ENCODE measurements at places on chromosomes 5 and 9.

GRCh38 chr5:150734579-150735384, 24.0 kb downstream of the DCTN4 start:
- peak; percentile 45 for DNase-seq

DNA sequence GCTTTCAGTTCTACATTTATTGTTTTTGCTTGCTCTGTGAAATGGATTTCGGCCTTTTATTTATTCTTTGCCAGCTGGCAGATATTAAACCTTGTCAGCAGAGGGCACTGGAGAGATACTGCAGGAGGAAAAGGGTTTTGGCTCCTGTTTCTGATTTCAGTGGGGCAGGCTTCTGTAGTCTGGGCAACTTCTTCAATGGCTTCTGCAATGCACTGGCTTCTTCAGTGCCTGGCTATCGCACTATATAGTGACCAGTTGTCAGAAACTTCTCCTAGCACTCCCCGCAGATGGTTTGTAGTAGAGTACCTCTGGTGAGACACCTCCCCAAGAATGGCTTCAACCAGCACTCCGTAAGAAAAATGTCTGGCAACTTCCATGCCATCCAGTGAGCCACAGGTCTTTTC, 3.2 kb upstream of the NFX1 start:
- peak; percentile 38 for DNase-seq

DNA sequence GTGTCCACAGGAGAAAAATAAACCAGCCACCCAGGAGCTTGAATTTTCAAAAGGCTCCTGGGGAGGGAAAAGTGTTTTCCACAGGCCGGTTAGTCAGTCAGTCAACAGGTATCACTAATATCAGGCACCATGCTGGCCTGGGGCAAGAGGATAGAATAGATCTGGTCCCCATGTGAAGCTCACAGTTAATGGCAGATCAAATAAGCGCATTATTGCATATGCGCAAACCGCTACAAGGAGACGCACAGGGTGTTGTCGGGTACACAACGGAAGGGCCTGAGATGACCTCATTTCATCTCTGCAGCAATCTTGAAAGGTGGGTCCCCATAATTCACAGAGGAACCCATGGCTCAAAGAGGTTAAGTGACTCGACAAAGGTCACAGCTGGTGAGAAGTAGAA, 260.7 kb downstream of the CRB2 start:
- no peak for DNase-seq

DNA sequence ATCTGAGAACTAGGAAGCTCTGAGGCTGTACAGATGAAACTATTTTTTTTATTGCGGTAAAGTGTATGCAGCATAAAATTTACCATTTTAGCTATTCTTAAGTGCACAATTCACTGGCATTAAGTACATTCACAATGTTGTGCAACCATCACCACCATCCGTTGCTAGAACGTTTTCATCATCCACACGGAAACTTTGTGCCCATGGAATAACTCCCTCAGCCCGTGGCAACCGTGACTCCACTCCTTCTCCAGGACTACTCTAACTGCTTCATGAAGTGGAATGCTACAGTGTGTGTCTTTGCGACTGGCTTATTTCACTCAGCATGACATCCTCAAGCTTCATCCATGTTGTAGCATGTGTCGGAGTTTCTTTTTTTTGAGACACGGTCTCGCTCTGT, 57.1 kb downstream of the COL23A1 start:
- DNase-seq, result no peak

DNA sequence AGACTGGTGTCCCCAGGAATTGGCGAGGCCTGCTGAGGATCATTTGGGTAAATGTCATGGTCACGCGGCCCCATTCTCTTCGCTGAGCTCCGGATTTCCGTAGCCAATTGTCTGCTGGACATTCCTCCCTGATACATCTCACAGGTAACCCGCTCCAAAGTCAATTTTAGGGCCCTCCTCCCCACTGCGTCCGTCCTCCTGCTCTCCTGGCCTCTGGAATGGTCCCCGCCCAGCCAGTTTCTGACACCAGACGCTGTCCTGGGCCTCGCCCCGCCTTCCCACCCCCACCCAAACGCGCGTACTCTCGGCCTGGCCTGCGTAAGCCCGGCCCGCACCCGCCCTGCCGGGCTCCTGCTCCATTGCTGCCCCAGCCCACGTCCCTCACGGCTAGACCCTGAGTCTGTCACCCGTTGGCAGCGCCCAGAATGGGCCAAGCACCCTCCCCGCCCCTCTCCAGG, 202.0 kb downstream of the AUH start:
- DNase-seq, result no peak

GRCh38 chr5:98066910-98067309, 706.6 kb upstream of the RGMB start:
- DNase-seq, result no peak

DNA sequence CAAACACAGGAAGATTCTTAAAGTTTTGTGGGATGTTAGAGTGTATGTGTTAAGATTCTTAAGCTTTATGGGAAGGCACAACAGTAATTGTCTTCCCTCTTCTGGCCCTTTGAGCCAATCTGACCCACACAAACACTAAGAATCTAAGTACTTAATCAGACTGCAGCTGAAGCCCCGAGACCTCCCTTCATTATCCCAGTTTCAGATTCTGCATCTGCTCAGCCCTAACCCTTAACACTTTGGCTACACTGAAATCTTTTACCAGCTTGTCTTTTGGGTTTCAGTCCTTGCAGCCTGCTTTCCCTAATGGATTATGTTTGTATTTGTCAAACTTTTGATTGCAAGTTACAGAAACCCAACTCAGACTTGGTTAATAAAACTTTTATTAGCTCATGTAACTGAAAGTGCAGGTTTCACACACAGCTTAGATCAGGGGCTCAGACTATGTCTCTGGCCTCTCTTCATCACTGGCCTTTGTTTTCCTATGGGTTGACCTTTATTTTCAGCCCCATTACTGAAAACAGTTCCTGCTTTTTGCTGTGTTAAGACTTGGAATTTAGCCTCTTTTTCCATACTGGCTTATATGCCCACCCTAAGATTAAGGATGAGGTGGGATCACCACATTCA, 71.5 kb downstream of the COX7C start:
- DNase-seq, result no peak

DNA sequence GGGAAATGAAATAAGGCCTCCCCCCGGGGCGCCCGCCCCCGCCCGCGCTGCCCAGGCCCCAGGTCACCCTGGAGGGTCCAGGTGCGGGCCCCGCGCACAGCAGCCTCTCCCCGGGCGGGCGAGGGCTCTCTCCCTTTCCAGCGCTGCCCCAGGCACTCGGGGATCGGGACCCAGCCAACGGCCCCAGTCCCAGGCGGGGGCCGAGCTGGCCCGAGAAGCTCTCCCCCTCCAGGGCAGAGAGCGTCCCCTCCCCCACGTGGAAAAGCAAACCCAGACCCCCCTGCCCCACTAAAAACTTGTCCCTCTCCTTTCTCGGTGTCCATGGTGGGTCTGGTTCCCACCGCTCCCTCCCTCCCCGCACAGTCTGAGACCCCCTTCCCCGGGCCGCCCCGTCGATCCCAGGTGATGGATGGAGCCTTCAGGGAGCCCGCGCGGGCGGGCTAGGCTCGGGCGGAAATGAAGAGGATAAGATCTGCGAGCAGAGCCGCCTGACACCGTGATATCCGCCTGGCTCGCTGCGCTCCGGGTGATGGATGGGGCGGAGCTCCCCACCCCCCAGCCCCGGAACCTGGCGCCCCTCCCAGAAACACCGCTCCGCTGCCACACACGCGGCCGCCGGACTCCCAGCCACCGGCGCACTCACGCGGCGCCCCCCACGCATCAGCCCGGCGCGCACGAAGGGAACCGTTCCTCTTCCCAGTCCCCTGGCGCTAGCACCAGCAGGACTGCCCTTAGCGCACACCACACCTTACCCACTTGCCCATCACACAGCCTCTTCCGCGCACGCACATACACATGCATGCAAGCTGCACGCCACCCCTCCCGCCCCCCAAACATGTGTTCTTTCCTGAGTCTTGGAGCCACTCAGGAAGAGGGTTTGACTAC, 81.7 kb upstream of the ZBTB43 start:
- DNase-seq, result peak; percentile 76

- no peak for DNase-seq
Observed at GRCh38 chr5:3377831-3378230, 217.8 kb upstream of the IRX1 start.

- DNase-seq, result no peak
Observed at GRCh38 chr5:36712706-36713105, 106.3 kb downstream of the SLC1A3 start.

DNA sequence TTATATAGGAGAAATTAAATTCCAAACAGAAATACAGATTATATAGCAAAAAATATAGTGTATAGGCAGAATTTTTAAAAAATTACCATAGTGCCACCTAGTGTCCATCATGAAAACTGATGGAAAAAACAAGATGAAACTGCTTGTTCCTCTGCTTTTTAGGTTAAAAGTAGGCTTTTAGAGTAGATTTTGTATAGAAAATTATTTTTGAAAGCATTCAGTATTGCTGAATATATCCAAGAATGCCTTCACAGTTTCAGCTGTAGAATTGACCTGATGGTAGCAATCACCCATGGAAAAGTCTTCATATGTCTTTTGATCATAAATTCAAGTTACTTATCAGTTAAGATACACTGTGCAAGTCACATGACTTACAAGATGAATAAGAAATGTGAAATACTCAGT, 19.7 kb downstream of the RIOK2 start:
- no peak for DNase-seq

GRCh38 chr5:38316544-38317224, 58.3 kb downstream of the EGFLAM start:
- DNase-seq, result no peak

DNA sequence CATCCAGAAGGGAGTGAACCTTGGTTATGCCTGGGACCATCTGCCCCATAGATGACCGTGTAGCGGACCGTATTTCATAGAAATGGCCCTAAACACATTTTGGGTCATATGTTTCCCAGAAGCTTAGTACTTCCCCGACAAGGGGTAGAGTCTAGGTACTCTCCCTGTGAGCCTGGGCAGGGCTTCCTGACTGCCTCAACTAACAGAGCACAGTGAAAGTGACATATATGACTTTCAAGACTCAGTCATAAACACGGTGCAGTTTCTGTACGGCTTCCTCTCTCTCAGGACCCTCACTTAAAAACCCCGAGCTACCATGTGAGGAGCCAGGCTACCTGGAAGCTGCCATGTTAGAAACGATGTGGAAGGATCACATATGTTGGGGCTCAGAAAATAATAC, 20.9 kb downstream of the C9orf57 start:
- no peak for DNase-seq

- no peak for DNase-seq
Observed at GRCh38 chr9:31615966-31616365, 768.5 kb upstream of the ACO1 start.

DNA sequence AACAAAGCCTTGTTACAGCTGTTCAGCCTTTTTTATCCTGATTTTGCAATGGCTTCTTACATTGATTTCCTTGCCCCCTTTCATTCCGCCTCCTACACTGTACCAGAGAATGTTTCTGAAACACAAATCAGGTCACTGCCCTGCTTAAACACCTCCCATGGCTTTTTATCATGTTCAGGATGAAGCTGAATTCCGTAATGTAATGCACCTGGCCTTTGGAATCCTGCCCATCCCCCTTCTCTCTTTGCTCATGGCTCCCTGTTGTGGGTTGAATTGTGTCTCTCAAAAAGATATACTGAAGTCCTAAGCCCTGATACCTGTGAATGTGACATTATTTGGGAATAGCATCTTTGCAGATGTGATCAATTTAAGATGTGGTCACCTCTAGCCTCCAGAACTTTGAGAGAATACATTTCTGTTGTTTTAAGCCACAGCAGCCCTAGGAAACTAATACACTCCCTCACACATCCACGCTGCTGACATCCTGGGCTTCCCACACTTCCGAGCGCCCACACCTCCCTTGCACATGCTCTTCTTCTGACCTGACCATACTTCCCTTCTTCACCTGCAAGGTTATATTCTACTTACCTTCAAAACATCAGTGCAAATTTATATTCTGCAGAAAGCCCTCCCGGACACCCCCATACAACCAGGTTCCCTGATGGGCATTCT, 101.2 kb downstream of the DNAH5 start:
- DNase-seq, result no peak

- peak; percentile 71 for DNase-seq
Observed at GRCh38 chr5:139389701-139390638, at the start of gene MZB1. MZB1 (minus strand) TSS chr5:139389913; CDS start chr5:139389856, 57 bp downstream.

DNA sequence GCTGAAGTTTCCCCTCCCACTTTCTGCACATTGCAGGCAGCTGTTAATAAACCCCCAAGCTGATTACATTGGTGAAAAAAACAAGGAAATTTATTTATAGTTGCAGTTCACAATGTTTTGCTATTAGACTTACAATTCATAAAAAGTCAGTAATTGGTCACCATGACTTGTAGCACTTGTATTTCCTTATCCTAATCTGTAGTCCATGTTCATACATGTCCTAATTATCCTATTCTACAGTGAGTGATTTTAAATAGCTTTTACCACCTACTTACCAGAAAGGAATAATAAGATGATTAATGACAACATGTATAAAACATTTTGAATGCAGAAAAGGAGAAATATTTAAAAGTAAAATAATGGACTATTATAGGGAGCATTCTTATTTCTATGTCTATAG, 760.0 kb upstream of the RIOK2 start:
- DNase-seq, result no peak

DNA sequence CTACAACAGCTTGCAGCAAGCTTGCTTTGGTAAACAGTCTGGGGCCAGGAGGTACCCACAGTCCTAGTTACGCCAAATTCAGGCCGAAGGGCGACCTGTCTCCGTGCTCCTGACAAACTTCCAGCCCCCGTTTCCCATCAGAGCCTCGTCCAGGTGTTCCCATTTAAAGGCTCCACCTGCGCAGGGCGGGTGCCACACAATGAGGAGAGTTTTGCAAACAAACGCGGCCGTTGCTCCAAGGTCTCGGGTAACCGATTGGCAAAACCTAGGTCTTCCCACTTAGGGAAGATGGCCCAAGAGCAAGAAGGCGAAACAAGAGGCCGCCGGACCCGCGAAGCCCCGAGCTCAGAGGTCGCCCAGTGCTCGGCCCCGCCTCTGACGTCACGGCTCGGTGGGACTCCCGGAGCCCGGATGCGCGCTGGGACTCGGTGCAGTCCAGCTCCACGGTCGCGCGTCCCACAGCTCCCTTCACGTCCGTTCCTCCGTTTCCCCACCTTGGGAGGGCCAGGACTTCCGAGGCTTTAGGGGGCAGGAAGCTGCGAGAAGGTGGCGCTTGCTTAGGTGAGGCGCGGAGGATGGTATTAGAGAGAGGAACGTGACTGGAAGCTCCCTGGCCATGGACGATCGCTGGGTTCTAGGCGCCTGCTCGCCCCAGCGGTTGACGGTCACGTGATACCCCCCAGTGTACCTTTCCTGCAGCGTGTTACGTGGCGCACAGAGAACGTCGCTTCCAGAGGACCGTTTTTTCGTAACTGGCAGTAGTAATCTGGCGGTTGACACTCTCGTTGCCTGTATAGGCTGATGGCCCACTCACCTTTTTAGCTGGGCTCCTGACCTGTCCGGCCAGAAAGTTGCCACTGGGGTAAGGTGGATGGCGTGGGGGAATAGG, 41.8 kb upstream of the KDM4C start:
- DNase-seq, result peak; percentile 83

GRCh38 chr9:136437839-136438547, 1.7 kb downstream of the INPP5E start:
- no peak for DNase-seq

GRCh38 chr5:122162100-122162638, 32.8 kb downstream of the ZNF474 start:
- no peak for DNase-seq

- no peak for DNase-seq
Observed at GRCh38 chr5:180499684-180500083, 5.5 kb downstream of the CNOT6 start.

All from stimulated activated CD4-positive, alpha-beta T cell treated with anti-CD3 and anti-CD28 coated beads, Interleukin-1b, Interleukin-23, amount 100 ng/mL, for 48 hours (primary cell).